ENCODE measurements at places on chromosomes 6 and 20.

DNA sequence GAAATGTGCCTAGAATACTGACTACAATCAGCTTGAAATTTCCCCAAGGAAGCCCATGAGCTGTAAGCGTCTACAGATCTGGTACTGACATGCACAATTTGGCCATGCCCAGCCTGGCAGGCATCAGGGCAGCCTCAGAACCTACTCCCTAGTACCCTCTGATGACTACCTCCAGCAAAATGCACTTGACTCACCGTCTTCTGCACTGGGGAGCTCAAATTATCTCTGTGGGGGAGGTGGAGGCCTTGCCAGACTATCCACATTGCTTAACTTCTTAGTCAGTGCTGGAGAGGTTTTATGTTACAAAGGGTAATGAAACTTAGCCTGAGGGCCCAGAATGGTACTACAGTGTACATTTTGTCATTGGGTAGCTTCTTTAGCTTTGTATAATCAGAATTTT, 126.0 kb upstream of the ADGRF1 start:
- DNase-seq: no peak

GRCh38 chr6:163735076-163735475, 320.6 kb downstream of the QKI start:
- DNase-seq: no peak

GRCh38 chr20:60465439-60465838, 507.2 kb downstream of the CDH26 start:
- DNase-seq: no peak

GRCh38 chr6:9062596-9062995, 627.3 kb upstream of the SLC35B3 start:
- no peak for DNase-seq

Data from stimulated activated CD8-positive, alpha-beta memory T cell treated with anti-CD3 and anti-CD28 coated beads, Interleukin-4, amount 100 ng/mL, for 24 hours (primary cell).